ENCODE measurements at places on chromosomes 6 and 20.

DNA sequence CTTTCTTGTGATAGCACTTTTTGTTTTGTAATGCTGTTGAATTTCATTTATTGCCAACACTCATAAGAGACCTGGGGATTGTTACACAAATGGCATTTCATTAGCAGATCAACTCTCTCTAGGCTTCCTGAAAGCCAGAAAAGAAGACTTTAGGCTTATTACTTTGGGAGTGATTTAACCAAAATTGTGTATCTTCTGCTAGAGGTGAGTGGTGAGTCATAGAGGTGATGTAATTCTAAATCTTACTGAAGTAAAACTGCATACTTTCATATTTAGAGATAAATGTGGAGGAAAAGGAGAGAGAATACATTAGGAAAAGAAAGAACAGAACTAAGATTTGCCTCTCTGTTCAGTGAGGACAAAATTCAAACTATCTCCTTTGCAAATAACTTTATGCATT, 304.7 kb upstream of the RGS17 start:
- DNase-seq: no peak

DNA sequence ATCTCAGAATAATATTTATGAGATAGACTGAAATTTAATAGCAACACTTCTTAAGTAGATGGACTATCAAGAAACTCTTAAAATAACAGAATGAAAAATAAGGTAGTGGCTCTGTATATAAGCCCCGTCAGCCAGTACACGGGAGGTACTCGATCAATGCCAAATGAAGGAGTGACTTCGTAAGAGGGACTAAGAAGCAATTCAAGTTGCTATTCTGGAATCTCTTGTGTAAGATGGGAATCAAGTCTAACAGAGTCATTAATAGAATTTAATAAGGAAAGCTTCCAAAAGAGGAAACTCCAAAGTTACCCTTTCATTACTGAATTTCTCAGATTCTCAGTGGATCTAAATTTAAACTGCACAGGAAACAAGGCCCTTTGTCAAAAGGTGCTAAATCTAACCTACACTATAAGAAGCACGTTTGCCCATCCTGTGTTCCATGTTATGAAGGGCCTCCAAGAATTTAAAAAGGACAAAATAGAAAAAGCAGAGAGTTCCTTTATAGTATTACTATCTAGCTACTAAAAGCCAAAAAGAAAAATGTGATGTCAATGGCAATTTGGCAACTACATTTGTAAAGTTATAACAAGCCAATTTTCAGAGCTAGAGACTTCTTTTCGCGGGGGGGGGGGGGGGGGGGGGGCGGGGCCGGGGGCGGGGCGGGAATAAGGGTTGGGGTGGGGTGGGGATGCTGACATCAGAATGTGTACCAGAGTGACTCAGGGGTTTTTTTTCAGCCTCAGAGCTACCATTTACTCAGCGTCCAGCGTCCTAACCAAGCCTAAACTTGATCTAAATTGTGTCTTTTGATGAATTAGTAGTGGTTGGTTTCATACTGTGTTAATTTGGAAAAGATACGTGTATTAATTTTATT, 200.6 kb downstream of the GMPR start:
- DNase-seq: no peak

DNA sequence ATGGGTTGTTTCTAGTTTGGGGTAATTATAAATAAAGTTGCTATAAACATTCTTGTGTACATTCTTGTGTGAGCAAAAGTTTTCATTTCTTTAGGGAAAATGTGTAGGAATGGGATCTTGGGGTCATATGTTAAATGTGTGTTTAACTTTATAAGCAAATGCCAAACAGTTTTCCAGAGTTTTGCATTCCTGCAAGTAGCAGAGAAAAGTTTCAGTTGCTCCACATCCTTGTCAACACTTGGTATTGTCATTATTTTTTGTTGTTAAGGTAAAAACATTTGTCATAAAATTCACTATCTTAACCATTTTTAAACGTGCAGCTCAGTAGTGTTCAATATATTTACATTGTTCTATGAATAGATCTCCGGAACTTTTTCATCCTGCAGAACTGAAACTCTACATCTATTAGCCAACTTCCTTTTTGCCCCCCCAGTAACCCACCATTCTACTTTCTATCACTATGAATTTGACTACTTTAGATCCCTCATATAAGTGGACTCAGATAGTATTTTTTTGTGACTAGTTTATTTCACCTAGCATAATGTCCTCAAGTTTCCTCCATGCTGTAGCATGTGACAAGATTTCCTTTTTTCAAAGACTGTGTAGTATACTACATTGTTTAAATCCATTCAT, 48.4 kb downstream of the PHACTR2 start:
- no peak for DNase-seq

DNA sequence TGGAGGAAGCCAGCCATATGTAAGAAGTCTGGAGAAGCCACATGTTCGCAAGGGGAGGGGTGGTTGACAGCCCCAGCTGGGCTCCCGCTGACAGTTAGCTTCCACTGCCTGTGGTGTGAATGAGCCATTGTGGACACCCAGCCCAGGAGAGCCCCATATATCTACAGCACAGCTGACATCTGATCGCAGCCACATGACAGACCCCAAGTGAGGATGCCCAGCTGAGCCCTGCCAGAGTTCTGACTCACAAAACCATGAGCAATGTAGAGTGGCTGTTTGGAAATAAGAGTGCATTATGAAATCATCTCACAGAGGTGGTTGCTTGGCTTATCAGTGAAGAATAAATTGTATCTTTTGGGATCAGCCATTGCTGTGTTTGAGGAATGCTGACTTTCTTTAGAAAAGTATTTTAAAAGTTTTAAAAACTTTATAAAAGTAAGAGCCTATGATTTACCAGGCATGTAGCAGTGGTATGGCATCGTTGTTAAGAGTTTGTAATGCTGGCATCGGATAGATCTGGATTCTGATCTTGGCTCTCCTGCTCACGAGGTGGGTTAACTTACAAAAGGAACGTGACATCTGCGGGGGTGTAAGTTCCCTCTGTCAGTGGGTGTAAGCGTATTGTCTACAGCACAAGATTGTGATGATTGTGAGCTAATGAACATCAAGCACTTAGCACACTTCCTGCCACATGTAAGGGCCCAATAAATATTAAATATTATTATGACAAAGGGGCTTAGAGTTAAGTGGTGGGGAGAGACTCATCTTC, 24.1 kb downstream of the CFAP61 start:
- no peak for DNase-seq

DNA sequence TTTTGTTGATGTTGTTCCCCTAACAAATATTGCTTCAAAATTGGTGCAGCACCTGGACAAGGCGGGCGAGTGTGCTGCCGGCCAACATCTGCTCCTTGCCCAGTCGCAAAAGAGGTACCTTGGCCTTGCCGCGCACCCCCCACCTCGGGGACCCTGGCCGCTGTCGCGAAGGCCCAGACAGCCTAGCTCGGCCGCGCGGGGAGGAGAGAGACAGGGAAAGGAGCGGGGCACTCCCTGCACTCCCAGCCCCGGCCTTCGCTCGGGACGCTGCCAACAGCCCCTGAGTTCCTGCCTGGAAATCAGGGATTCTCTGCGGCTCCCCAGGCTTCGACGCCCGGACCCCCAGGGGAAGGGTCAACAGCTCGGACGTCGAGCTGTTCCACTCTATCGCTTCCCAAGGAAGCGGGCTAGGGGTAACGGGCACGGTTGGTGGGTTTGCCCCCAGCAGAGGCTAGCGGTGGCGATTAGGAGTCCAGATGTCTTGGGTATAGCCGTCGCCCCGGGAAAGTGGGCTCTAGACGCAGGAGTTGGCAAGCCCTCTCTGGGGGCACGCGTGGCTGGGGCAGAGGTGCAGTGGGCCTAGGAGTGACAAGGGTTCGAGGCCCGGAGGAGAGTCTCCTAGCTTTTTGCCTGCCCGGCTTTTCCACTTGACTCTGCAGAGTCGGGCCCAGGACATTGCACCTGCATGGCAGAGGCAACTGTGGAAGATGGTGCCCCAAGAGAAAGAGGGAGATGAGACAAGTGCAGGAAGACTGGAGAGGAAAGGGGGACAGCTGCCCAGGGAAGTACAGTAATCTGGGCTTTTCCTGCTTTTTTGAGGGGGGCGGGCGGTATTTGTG, 8.2 kb downstream of the POU3F2 start:
- DNase-seq: no peak

- no peak for DNase-seq
Observed at GRCh38 chr6:13604546-13605416, 10.4 kb upstream of the NOL7 start.

DNA sequence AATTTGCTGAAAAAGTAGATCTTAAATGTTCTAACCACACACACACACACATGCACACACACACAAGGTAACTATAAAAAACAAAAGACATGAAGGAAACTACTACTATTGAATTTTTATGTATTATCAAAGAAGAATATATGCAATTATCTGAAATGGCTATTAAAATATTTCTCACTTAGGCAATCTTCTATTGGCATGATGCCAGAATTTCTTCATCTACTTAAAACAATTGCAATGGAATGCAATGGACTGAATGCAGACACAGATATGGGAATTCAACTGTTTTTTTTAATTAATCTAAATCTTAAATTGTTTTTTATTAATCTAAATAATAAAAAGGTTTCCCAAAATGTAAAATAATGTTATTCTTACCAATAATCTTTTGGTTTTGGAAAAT, 152.6 kb upstream of the SMLR1 start:
- DNase-seq: no peak

DNA sequence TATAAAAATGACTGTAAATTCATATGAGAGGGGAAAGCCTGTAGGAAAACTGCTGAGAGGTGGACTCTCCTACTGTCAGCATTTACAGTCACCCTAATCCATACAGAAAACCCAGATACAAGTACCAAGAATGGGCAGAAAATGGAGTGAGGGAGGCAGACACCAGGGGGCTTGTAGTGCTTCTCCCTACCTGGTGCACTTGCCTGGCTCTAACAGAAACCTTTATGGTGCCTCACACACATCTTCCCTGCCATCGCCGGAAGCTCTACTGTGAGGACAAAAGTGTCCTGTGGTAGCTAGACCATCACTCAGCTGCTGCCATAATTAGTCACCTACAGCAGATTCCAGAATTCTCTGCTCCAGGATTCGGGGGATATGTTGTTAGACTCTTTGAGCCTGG, 441.3 kb downstream of the TFAP2B start:
- no peak for DNase-seq

GRCh38 chr20:43919686-43920403, 5.2 kb downstream of the TOX2 start:
- DNase-seq: peak; percentile 57

- no peak for DNase-seq
Observed at GRCh38 chr6:103872678-103873077, 987.0 kb downstream of the HACE1 start.

DNA sequence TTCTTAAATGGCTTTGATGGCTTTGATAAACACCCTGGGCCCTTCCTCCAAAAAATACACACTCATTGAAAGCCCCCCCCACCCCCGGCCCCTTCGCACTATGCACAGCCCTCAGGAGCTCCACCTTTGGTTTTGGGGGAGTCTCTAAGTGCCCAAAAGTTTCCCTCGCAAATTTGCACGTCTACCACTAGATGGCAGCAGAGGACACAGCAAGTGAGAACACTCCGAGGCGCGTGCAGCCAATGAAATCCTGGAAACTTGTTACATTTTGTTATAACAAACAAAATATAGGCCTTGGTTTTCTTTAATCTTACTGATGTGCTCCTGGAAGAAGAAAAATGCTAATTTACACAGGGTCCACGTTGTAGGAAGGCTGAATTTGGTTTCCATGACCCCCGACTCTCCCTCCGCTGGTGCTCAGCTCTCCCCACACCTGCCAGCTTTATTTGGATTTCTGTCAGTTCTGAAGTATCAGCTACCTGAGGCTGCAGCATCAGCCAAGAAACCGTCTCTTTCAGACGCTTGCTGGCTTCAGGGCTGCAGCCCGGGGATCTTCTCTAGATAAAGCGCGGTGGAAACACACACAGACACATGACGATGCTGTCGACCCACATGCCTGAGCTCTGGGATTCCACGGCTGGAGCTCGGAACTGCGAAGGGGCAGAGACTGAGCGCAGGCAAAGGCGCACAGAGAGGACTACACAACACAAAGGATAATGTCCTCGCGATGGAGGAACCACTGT, 148.3 kb upstream of the RPS6KA2 start:
- DNase-seq: peak; percentile 76

GRCh38 chr6:47109281-47109680, 67.1 kb upstream of the ADGRF1 start:
- no peak for DNase-seq

- DNase-seq: no peak
Observed at GRCh38 chr20:48208176-48208575, 422.9 kb upstream of the SULF2 start.

DNA sequence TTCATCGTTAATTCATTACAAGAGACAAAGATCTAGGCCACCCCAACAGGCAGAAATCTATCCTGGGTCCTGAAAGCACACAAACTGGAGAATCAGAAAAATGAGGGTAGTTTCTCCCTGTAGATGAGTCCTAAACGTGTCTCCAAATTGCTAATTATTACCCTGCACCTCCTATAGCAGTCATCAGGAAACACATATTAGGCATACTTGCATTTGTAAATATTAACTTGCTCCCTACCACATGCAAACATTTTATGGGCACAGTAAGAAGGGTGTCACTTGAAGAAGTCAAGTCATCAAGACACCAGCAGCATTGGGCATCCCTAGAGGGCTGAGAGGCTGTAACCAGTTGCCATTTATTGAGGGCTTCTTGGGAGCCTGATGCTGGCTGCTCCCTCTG, 17.9 kb upstream of the SIRPB1 start:
- no peak for DNase-seq

DNA sequence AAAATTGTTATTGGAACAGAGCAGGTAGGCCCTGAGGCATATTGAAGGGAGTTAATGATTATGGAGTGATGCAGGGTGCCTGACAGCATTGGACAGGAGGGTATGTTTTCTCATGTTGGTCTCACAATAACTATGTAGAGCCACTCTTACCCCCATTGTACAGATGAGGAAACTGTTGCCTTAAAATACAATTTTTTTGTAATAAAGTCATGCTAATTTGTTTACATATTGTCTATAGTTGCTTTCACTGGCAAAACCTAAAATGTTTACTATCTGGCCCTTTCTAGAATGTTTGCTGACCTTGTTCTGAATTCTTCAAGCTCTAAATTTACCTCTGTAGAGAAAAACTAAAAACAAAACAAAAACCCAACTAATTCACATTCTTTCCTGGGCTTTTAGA, 5.7 kb downstream of the ACOT8 start:
- DNase-seq: no peak

DNA sequence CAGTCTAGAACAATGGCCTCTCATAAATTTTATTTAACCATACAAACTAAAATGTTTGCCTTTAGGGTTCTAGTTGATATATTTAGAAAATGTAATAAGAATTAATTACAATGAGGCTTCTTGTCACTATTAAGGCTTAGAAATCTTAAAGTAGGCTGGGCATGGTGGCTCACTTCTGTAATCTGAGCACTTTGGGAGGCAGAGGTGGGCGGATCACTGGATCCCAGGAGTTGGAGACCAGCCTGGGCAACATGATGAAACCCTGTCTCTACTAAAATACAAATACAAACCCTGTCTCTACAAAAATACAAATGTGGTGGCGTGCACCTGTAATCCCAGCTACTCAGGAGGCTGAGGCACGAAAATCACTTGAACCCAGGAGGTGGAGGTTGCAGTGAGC, 99.0 kb upstream of the ADGRF1 start:
- no peak for DNase-seq

Data from NCI-H345 (cell line).